ENCODE measurements at places on chromosomes 3 and 15.

DNA sequence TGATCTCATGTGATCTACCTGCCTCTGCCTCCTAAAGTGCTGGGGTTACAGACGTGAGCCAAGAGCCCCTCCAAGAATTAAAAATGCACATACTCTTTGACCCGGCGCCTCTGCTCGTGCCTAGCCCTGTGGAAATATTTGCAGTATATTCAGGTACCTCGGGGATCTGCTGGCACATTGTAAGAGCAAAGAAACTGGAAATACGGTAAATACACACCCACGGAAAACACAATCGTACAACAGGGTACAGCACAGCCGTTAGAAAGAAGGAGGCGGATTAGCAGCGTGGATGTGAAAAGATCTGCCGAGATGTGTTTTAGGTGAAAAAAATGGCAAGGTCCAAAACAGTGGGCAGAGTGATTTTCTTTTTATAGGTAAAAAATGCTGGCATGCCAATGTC, 6.1 kb upstream of the HDAC11 start:
- no peak for DNase-seq

DNA sequence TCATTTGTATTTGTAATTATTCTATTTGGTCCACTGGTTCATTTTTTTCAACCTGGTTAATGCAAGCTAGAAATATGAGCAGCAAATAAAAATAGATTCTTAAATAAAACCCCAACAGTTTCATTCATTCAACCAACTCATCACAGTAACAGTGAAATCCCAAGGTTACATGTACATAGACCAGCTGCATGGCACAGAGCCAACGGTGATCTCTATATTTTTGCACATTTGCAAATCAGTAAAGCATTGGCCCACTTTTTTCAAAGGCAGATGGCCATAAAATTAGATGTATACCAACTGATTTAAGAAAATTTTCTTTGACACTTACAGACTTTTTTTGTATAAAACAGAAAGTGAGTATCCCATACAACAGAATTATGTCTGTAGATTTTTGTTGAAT, 49.3 kb downstream of the STRIT1 start:
- DNase-seq: no peak

- DNase-seq: no peak
These were observed 21.8 kb upstream of the MUSTN1 start for GRCh38 chr3:52856666-52857065.

DNA sequence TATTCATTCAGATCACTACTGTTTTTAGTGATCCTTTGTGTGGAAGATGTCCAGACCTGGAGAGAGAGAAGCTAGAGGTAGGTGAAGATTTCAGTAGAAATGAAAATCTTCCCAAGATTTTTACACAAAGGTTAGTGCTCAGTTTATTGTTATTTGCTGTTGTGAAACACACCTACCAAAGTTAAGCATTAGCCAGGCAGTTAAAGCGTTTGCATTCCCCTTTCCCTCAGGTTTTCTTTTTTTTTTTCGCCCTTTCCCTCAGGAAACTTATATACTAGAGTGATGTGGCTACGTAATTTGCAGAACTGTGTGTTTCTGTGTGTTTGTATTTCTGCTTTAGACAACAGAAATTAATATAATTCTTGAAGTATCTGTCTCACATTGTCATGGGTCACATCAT, 34.5 kb downstream of the USP3 start:
- no peak for DNase-seq

GRCh38 chr3:149426325-149426724, 48.2 kb upstream of the TM4SF4 start:
- no peak for DNase-seq

- DNase-seq: no peak
These were observed 121.2 kb upstream of the NR2F2 start for GRCh38 chr15:96209285-96209735.

- DNase-seq: no peak
These were observed 26.9 kb downstream of the PIERCE2 start for GRCh38 chr15:55434989-55435825.

GRCh38 chr15:91861223-91861622, 7.7 kb downstream of the SLCO3A1 start:
- DNase-seq: no peak

DNA sequence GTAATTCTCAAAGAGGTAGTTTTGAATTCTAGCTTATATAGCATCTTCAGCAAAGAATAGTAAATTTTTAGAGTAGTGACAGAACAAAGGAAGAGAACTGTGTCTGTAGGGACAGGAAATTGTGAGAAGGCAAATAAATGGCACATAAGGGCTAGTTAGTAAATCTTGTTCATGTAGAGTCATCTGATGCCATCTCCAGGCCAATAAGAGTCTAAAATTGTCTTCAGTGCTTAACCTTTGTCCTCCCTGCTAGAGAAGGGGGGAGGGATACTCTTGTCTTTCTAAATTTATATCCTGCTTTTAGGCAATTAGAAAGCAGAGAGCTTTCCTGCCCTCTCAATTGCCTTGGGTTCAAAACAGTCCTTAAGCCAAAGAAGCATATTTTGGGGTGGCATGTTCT, 87.0 kb upstream of the DNAJC19 start:
- no peak for DNase-seq

DNA sequence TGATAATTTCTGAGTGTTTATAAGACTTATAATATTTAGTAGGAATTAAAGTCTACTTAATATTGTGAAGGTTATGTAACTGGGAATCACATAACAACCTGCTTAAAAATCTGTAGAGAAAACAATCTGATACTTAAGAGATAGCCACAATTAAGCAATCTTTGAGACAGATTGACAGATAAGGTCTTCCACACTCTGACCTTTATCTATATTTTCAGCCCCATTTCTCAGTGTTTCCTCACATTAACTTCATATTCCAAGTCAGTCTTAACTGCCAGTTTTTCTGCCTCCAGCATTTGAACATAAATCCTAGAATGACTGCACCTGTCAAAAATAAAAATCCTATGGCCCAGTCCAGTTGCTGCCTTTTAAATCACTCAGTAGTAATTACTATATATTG, 423.2 kb downstream of the PYDC2 start:
- DNase-seq: no peak

DNA sequence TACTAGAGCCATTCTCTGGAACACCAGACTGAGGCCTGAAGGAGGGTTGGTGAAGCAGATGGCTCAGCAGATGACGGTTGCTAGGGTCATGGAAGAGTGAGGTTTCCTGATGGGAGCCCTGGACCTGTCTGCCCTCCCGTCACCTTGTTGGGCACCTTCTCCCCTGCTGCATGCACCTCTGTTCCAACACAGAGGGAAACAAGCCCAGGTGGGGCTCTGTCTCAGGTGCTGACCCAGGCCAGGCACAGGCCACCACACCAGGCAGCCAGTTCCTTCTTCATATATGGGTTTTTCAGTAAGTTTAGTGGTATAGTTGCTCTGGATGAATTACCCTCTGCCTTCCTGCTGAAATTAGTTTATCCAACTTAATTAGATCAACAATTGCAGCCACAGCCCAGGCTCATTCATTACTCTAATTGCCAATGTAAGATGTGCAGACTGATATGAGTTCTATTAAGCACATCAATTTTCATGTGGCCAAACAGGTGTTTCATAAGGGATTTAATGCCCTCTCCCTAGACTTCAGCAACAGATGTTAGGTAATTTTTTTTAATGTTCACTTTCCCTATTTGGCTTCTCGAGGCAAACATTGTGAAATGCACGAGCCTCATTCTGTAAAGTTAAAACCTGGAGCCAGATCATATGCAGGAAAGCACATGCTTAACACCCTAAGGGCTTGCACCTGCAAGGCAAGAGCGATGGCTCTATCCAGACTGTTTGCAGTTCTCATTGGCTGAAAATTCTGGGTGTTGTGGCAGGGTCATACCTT, 174.8 kb downstream of the CHDH start:
- no peak for DNase-seq

DNA sequence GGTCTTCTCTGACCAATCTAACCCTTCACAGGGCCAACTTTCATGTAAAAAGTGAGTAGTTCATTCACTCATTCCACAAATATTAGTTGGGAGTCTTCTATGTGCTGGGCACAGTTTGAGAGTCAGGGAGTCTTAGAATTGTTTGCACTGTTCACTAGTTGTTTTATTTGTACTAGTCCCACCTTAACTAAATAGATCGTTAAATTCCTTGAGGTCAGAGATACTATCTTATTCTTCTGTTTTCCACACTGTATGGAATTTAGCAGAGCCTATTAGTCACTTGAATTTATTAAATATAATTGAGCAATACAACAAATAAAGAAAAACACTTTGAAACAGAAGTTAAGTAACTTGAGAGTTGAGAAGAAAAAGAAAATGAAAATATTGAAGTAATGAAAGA, 40.8 kb upstream of the SPTSSB start:
- no peak for DNase-seq

DNA sequence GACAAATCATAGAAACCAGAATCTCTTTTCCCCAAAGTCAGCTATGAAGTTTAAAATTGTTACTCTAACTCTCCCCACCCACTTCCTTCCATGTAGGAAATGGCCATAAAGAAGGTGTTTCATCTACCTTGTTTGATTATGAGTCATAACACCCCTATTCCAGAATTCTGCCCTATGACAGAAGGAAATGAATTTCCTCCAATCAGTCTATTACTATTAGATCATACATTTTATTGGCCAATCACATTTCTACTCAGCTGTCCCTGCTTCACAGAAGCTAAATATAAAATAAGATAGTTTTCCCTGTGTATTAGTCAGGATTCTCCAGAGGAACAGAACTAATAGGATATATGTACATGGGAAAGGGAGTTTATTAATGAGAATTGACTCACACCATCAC, 102.1 kb downstream of the TGFBR2 start:
- no peak for DNase-seq

DNA sequence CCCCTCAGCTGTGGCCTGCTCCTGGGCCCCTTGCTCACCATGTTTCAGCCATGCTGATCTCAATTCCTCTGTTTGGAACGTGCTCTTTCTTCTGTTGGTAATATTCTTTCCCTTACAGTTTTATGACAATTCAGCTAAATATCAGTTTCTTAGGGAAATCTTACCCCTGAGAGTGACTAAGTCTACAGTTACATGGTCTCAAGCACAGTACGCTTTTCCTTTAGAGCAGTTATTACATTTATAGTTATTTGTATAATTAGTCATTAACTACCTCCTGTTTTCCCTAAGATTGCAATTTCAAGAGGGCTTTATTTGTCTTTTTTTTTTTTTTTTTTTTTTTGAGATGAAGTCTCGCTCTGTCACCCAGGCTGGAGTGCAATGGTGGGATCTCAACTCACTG, 23.5 kb downstream of the C3orf62 start:
- no peak for DNase-seq

DNA sequence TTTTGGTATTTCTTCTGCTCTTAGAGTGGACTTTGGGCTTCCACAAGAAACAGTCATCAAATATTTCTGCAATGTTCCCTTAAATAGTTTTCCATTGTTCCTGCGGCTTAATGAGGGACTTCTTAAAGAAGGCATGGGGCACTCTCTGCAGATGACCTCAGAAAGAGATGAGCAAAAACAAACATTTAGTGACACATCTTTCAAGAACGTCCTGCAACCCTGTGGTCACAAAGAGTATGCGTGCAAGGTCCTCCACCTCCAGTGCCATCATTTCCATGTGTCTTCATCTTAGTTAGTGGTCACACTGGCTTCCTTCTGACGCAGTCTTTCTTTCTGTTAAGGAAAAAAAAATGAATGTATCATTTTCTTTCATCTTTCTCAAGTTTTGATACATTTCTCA, 56.2 kb downstream of the GREM1 start:
- DNase-seq: no peak

- DNase-seq: no peak
These were observed 593 bp upstream of the RSL24D1 start for GRCh38 chr15:55197362-55197705.

DNA sequence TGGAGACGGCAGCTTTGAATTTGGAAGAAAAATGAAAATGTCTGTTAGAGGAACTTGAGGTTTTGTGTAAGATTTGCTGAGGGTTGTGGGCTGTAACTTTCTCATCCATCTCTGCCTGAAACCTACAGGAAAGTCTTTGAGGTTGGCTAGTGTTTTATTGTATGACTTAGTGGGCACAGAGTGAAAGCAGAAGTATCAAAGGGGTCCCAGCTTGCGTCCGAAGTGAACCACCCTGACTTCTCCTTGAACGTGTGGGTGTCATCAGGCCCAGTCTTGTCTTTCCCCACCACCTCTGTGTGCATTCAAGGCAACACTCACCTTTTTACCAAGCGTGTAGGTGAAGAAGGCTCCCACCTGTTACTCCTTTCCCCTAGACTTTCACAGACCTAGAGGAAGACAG, 682.1 kb upstream of the CFAP20DC start:
- DNase-seq: no peak

DNA sequence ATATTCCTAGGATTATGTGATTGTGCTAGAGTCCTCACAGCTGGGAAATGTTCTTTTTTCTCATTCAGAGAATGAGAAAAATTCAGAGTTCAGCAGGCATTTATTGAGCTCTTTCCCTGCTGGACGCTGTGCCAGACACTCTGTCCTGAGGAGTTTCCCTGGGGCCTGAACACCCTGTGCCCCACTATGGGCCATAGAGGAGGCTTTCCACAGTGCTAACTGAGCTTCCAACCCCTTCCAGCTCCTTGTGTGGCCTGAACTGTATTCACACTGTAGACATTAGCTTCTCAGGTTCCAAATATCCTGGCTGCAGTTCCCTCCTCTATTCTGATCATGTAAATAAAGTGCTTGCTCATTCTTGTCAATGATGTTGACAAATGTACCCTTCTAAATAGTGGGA, 10.0 kb downstream of the ABHD2 start:
- no peak for DNase-seq

DNA sequence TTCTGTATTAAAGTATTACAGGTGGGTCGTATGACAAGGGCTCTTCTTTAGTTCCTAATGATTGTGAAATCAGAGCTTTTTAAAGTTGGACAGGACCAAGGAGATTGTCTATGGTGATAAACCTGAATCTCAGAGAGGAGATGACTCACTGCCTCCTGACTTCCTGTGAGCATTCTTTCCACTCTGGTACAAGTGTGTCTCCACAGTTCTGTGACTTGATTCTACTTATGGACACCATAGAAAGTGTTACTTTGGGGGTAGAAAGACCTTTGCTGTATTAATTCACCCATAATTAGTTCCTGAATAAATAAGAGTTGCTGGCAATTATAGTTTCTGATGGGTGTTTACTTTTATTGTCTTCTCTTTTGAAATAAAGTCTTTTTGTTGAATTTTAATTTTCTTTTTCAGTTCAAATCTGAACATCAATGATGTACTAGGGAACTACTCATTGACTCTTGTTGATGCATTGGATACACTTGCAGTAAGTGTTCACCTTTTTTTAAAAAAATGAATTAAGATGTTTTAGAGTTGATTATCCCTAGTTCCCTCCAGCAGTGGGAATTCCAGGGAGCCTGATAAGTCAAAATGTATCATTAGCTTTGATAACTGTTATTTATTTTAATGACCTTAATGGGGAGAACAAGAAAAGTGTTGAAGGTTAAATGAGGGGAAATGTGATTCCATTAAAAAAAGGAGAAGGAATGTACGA, 7.4 kb downstream of the EDEM1 start:
- no peak for DNase-seq

DNA sequence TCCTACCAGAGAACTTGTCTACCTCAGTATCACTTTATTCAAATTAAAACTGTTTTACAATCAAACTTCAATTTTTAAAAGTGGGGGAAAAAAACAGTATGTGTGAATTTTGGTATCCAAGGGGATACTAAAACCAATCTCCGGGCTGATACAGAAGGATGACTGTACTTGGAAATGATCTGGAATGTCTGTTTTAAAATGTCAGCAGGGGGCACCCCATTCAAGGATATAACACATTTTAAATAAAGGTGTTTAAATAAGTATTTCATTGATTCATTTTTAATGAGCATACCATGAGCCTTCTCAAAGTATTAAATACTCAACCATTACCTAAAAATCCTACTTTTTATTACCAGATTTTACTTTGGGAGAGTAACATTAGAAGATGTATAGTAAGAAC, 67.9 kb downstream of the ULK4 start:
- DNase-seq: no peak
